Foreskin melanocyte (primary cell): ENCODE measurements at places on chromosomes 3 and 15.

DNA sequence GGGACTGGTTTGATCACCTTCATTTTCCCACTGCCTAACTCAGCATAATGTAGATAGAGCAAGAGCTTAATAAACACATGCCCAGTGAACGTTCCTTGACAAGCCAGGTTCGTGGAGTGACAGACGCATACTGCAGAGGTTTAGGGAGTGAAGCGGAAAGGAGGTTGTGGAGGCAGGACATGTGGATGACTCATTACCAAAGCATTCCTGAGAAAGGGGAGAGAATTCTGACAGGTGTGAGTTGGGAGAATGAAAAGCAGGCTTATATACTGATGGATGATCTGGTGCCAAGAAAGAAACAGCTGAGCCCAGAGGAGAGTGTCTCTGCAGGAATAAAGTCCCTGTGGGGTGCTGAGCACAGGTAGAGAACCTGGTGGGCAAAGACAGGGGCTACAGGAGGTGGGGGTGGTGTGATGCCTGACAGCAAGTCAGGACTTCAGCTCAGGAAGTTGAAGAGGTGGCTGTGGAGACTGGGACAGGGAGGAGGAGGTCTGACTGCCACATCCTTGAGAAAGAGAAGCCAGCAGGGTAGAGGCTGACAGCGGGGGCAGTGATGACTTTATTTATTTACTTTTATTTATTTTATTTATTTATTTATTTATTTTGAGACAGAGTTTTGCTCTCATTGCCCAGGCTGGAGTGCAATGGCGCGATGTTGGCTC lies 2.4 kb upstream of the RPL29 start:
- no peak for DNase-seq

DNA sequence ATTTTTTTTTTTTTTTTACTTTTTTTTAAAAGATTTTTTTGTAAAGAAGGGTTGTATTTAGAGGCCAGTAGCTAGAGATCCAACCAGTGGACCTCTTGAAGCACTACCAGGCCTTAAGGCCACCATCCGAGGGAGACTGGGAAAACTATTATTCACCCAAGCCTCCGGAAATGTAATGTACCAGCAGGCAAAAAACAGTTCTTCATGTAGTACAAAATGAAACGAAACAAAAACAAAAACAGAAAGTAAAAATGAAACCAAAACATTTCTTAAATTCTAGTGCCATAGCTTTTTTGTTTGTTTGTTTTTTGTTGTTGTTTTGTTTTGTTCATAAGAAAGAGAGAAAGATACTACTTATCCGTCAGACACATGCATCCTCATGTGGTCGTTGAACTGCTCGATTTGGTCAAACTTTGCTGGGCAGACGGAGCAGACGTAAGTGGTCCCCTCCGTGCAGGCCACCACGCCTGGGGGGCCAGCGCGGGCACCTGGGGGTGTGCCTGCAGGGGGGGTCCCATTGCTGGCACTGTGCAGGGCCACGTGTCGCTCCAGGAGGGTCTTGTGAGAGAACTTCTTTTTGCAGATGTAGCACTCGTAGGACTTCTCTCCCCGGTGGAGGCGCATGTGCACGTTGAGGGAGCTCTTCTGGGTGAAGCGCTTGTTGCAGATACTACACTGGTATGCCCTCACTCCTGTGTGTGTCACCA lies 45.0 kb downstream of the TIGIT start:
- no peak for DNase-seq

GRCh38 chr3:84967767-84968581 lies 9.2 kb downstream of the CADM2 start:
- no peak for DNase-seq

GRCh38 chr3:30221619-30222018 lies 384.8 kb upstream of the TGFBR2 start:
- DNase-seq, result no peak

- DNase-seq, result peak; percentile 73
Observed at GRCh38 chr3:195859846-195860411, 48.2 kb upstream of the MUC4 start.

GRCh38 chr3:181464033-181464694 lies 247.6 kb upstream of the SOX2 start:
- no peak for DNase-seq

DNA sequence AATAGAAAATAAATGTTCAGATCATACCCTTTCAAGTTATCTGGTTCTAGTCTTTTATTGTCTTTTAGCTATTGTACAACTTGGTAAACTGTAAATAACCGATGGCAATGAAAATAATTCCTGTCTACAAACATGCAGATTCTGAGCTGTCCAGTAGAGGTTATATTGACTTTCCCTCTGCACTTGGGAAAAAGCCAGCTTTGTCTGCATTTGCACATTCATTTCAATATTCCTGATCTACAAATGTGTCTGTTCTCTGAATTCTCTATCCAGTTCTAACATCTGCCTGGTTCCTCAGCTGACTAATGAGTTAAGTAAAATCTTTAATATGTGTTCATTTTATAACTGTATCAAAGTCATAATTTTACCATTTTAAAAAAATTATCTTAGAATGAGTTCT lies 408.5 kb downstream of the ERC2 start:
- DNase-seq, result no peak

DNA sequence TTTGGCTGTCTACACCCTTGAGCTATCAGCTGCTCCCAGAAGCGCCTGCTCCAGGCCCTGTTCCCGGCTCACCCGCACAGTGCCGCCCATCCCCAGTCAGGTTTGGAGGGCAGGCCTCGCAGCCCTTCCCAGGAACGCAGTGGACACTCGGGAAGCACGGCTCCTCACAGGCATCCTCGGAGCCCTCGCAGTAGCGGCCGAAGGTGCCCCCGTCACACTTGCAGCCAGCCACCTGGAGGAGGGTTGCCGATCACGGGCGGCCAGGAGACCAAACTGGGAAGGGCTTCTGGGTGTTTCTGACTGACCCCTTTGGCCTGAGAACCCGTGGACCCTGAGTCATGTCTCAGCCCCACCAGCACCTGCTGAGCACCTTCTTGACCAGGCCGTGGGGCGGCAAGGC lies 33.4 kb downstream of the MUC20 start:
- DNase-seq, result no peak

GRCh38 chr3:18946524-18946923 lies 201.8 kb upstream of the KCNH8 start:
- no peak for DNase-seq

DNA sequence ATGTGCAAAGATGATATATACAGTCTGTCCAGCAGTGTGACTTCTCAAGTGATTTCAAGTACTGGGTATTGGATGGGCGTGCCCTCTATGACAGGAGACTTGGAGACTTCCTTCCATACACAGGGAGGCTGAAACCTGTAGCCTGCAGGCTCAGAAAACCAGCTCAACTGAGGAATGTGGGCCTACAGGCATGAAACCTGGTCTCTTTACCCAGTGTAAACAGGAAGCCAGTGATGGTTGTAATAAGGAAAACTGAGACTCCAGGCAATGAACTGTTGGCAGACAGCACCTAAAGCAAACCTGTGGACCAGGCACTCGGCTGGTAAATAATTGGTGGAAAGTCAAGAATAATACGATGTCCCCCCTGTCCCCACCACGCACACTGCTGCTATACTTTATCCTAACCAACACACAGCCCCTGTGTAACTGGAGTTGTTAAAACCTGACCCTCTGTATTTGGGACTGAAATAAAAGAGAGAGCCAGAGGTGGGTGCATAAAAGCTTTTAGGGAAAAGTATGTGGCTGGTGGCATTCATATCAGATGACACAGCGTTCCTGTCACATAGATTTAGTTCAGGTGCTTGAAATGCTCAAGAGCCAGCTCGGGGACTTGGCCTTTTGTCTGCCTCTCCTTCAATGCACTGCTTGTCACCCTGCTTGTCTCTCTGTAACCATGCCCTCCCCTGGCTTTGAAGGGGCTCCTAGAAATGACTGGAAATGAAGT lies 144.7 kb downstream of the TPRG1 start:
- no peak for DNase-seq

DNA sequence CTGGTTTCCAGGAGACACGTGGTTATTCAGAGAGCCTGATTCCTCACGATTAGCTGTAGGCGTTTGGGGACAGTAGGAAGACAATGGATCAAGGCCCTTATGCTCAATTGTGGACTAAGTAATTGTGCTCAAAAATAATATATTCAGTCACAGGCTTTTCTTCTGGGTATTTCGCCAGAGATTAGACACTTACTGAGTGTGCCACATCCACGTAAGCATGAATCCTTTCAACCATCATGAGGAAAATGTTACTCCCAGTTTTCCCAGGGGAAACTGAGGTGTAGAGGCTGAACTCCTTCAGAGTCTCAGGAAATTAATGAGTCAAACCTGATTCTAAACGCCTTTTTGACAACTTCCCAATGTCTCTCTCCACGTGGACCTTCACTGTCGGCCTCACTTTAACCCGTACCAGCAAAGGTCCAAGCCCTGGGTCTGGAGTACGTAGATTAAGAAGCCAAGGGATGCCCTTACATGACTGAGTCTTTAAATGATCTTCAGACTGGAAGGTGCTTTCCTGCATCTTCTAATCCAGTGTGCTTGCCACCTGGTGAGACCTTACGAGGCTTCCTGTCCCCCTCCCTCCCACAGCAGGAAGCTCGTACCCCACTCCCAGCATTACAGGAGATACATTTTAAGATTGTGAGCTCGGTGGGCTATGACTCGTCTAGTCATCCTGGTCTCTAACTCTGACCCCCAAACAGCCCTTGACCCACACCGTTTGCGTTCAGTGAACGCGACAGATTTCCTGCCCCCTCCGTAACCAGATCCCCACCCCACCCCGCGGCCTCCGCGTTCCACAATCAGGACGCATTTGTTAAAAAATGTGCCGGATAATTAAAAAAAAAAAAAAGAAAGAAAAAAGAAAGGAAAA lies 1.7 kb downstream of the PKM start:
- no peak for DNase-seq

DNA sequence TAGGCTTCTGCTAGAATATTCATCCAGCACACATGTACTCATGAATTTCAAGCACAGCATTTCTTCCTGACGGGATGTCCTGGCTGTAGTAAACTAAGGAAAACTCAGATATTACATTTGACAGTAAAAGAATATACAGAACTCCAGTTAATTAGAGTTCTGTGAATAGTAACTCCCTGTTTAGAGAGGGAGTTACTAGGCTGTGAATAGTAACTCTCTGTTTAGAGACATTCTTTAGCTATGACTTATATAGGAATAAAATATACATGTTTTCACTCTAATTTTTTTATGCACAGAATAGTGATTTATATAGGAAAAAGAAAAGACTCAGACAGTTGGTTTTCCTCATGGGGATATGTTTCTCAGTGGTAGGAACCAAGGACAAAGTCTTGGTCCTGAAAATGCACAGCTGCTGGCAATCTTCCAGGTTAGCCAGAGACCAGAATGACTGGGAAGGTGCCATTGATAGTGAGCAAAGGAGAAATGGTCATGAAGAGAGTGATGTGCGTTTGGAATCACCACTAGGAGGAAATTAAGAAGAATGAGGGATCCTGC lies 480.7 kb upstream of the THBS1 start:
- DNase-seq, result peak; percentile 16

DNA sequence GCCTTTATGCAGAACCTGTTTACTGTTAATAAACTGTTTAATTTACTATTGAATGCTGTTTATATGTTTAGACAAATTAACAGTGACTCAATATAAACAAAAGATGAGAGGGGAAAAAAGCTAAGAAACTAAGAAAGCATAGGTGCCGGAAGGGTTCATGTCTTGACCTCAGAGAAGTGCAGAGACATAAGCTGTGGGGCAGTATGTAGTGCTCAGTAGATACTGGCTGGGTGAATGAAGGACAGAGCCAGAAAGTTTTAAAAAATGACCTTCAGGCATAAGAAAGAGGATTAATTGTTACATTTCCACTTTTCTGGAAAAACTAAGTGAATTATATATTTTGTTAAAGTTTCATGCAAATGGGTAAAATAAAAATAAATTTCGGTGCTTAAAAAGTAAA lies 14.2 kb downstream of the SERPINI1 start:
- no peak for DNase-seq

- no peak for DNase-seq
Observed at GRCh38 chr15:71085809-71086208, 29.5 kb upstream of the THSD4 start.

DNA sequence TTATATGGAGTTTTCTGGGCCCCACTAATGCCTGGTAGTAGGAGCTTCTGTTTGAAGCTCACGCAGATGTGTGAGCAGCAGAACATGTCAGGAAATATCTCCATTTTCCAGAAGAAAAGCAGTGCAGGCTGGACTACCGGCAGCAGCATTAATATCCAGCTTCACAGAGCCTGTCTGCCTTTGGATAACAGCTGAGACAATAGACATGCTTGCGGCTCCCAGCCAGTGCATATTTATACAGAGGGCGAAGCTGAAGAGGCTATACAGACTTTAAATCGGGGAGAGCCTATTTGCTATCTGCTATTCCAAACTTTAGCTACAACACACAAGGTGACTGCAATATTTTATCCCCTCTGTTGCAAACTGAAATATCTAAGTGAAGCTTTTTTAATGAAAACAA lies 250.1 kb upstream of the WNT5A start:
- DNase-seq, result no peak

DNA sequence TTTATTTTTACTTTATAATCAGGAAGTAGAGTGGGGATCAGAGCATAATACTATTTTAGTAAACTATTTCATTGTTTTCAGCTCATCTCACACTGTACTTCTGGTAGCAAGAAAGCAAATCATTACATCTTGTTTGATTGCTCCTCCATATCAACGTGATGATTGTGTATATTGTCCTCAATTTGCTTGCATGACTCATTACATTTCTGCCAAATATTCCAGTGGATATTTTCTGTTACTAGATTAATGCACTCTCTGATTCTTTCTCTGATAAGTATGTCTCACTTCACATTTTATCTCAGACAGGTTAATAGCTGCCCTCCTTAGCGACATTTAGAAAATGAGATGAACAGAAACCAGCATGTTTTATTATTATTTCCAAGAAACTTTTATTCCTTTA lies 1145.3 kb downstream of the OTOL1 start:
- DNase-seq, result no peak

DNA sequence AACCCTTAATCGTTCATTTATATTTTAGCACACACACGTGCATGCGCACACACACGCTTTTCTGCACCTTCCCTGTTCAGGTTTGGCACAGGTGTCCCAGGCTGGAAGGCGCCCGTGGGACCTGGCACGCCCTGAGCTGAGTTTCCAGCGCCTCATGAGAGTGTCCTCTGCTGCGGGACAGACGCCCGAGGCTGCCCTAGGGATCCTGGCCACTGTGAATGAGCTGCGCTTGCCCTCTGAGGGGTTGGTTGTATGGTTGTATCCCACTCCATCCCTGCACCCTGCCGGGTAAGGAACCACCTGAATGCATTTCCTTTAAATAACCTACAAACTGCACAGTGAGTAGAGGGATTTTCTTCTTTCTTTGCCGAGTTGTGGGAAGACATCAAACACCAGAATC lies 12.2 kb upstream of the MEX3B start:
- DNase-seq, result no peak

- no peak for DNase-seq
Observed at GRCh38 chr3:188170461-188171459, 16.8 kb downstream of the LPP start.

GRCh38 chr3:25904206-25904605 lies 114.3 kb downstream of the OXSM start:
- no peak for DNase-seq

- DNase-seq, result no peak
Observed at GRCh38 chr3:196835086-196835485, 32.6 kb upstream of the SENP5 start.
